Left ventricle myocardium inferior (tissue), 1 donor: ENCODE measurements at places on chromosomes 7 and 10. TPM values are rescaled to one million over a fixed set of nuclear protein-coding genes. Genes with fewer than 3 reads are reported as not detected.

- DNase-seq = no peak
Observed at GRCh38 chr7:131721660-131722059, 165.2 kb upstream of the PODXL start.

GRCh38 chr10:48450741-48451466, 144.4 kb downstream of the MAPK8 start:
- DNase-seq = no peak

- DNase-seq = no peak
Observed at GRCh38 chr7:158396982-158397862, 190.4 kb downstream of the PTPRN2 start.

DNA sequence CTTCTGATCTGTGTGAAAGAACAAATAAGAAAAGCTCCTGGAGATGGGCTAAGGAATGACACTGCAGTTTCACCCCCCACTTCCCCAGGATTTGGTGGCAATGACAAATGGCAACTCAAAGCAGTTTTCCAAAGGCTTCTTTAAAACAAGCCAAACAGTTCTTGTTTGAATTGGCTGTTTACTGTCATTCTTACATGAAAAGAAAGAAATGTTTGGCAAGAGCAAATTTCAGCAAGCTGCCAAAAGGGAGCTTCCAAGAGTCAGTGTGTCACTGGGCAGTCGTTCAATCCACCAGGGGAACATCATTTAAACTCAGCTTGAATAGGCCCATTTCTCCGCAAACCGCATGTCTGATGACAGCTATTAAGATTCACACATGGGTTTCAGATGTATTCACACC, 119.0 kb upstream of the RHOBTB1 start:
- DNase-seq = no peak

DNA sequence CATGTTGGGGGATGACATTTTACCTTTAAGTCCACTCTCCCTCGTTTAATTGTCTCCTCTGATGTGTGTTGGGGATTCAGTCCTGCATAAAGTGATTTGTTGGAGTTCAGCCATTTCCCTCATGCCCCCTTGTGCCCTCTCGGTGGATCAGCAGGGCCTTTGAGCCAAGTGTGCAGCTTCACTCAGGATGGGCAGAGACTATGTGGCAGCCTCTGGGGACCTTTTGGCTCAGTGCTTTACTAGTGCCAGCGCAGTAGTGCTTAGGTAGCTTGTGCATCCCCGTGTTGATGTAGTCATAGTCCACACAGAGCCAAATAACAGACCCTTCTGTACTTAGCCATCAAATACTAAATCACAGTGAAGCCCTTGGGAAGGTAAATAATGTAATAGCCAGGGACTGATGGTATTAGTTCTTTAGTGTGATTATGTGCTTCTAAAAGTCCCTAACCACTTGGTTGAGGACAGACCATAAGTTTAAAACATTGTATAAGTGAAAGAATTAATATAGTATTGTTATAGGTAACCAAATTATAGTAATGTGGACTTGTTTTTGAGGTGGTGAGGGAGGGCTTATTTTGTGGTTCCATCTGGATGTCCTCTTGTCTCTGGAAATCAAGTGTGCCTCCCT, 11.4 kb downstream of the BUB3 start:
- DNase-seq = no peak

The VAX1 gene
- total RNA-seq = not detected

The KLF14 gene
- 0.11 TPM for total RNA-seq
